ENCODE measurements at places on chromosomes 6 and 20.

DNA sequence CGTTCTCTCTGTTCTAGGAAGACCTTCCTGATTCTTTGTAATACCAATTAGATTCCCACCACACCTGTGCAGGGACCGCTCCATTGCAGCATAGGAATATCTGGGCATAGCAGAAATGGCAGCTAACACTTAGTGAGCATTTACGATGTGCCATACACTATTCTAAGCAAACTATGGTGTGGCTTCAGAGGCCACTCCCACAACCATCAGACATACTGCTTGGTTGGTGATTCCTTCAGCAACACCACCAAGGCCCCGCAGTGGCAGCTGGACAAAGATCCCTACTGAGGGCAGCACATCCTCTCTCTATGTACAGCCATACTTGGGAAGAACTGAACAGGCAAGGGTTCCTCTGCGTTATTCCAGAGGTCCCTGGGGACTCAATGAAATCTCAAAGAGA lies 6.2 kb downstream of the KCNK5 start:
- DNase-seq: no peak

DNA sequence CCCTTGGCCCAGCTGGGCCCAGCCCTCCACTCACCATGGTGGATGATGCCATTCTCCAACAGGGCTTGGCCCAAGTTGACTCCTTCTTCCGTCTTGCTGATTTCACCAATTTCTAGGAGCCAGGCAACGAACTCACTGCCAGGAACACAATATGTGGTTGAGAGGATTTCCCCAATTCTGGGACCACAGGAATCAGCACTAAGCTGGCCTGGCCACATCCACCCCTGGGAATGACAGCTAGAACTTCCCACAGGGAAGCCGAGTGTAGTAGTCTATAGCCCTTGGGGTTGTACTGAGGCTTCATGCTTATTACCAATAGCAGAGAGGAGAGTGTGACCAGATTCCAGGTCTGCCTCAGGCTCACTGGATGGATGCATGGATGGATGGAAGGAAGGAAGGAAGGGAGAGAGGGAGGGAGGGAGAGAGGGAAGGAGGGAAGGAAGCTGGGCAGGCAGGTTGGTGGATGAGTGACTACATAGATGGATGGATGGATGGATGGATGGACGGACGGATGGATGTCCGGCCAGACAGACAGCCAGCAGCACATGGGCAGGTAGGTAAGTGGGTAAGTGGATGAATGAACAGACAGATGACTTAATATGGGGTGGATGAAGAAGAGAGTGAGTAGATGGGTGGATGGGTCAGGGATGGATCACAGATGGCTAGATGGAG lies 146.5 kb downstream of the PREX1 start:
- DNase-seq: no peak

DNA sequence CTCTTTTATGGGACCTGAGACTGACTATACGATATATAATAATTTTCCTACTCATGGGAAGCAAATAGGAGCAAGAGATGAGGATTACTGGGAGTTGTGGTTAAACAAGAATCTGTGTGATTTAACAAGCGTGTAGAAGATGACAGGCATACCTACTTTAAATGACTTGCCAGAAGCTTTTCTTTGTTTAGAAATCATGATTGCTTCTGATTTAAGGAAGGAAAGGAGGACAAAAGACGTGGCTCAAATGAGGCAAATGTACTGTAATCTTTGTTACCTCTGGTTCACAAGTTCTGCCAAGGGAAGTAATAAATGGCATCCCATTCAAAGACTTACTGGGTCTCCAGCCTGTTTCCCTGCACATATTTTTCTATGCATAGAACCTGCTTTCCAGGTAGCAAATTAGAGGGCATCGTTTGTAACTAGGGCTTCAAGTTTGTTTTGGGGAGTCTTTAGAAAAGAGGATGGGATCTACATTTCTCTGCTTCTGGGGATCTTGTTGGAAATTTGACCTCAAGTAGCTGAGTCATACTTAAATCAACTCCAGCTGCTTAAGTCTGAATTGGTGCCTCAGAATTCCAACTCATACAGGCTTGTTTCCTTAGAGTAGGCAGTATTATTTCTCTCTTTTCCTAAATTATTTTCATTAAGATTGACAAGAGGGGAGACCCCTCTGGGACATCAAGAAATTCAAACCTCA lies 2.9 kb upstream of the TRMT11 start:
- no peak for DNase-seq

- DNase-seq: no peak
Observed at GRCh38 chr6:41439524-41440418, 104.4 kb downstream of the NCR2 start.

- no peak for DNase-seq
Observed at GRCh38 chr6:137827977-137828810, 38.9 kb upstream of the TNFAIP3 start.

DNA sequence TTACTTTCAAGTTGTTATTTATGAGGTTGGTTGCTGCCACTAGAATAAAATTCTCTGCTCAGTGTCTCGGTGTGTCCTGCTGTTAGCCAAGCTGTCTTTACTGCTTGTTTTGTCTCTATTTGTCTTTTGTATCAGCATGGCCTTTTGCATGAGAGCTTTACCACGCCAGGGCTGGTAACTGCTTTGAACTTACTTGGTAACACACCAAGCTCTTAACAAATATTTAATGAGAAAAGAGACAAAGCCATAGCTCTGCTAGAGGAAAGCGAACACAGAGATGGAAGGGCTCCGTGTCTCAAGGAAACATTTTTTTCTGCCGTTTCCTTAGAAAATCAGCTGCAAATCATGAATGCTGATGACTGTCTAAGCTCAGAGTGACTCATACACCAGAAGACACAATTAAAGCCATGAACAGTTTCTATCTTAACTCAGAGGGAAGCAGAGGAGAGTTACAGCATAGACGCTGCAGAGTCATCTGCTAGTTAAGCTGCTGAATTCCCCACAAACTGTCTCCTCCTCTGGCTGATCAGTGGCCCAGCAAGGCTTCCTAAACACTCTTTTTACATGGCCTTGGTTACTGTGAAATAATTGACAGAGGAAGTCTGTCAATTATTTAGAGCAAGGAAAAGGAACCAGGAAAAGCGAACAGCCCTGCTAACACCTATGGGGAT lies 44.8 kb downstream of the AGPAT4 start:
- peak; percentile 81 for DNase-seq

DNA sequence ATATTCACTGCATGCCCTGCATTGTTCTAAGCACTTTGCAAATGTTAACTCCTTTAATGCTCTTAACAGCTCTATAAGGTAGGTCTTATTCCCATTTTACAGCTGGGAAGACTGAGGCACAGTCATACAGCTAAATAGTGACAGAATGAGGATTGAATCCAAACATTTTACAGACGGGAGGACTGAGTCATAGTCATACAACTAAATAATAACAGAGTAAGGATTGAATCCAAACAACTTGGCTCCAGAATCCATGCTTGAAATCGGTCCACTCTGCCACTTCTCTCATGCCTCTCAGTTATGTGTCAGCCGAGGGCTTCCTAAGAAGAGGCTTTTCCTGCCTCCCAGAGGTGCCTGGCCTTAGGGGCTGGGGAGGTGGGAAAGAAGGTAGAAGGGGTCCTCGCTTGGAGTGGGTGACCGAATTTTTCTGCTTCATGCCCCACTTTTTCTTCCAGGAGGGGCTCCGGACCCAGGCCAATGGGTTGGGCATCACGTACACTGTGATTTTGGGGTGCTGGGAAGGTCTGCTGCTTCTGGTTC lies 137.4 kb upstream of the RNF24 start:
- no peak for DNase-seq

- DNase-seq: no peak
Observed at GRCh38 chr6:75874224-75874623, 125.2 kb downstream of the MYO6 start.

- no peak for DNase-seq
Observed at GRCh38 chr6:105509506-105510331, 106.8 kb upstream of the PREP start.

GRCh38 chr20:38735172-38735571 lies 10.9 kb downstream of the SLC32A1 start:
- no peak for DNase-seq

DNA sequence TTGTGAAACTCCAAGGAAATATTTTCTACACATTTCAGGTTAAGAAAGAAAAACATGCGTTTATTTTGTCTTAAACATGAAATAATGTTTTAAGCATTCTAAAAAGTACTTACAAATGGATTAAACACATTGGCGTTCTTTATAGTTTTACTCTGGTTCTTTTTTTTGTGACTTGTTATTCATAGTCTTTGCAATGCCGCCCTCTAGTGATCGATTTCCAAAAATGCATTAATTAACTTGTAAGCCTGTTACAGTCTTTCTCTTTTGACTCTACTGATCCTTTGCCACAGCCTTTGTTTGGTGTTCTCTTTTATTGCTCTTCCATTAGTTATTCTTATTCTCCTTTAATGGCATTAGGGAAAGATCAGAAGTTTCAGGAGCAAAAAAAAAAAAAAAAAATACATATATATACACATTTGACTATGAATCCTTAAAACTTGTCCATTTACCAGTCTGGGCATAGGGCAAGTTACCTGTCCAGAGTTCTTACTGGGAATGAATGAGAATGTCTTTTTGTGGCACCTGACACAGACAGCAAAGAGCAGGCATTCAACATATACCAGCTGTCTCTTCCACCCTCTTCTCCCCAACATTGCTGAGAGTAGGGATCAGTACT lies 59.9 kb downstream of the MACROD2 start:
- DNase-seq: peak; percentile 64

GRCh38 chr20:45370571-45371160 lies 7.5 kb downstream of the TP53TG5 start:
- DNase-seq: no peak

- DNase-seq: no peak
Observed at GRCh38 chr20:59848182-59848581, 85.3 kb downstream of the SYCP2 start.

GRCh38 chr20:32894026-32894483 lies 35.3 kb downstream of the EFCAB8 start:
- DNase-seq: no peak

DNA sequence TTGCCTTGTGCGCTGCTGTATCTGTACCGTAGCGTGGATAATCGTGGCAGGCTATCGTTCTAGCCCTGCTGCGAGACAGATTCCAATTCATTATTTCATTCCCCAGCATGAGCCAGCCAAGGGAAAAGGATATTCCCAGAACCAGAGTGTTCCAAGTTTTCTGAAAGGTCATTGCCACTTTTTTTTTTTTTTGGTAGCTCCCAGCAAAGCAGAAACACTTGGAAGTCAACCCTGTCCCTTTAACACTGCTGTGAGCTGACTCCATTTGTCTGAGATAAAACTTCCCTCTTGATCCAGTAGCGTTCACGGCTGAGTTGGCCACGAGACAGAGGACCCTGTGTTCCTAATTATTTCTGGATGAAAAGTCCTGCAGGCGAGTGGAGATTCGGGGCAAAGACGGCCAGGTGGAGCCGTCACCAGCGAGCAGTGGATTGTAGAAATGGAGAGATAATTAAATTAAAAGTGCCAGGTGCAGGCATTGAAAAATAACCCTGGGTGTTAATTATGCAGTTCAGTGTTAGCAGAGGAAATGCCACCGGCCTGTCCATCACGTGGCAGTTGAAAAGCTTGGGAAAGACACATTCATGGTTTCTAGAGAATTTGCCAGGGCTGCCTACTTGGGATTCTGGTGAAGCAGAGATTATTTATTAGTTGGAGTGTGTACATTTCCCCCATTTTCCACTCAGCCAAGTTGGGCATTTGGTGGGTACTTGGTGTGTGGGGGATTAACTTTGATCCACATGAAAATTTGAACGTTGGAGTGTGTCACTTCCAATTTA lies 164.2 kb downstream of the SLC24A3 start:
- DNase-seq: no peak

DNA sequence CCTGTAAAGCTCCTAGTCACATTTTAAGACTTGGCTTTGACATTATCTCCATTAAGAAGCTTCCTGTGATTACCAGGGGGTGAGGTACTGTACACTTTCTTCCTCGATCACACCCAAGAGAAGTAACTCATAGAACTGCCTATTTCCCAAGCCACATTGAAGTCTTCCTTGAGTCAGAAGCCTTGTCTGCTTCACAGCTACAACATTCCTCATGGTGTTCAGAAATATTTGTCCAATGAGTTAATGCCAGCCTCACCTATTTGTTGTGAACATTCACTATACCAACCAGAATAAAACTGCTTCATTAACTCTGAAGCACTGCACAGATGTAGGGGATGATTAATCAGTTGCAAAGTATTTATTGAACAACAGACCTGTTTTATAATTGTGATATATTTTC lies 622.3 kb downstream of the PTPRT start:
- DNase-seq: no peak

DNA sequence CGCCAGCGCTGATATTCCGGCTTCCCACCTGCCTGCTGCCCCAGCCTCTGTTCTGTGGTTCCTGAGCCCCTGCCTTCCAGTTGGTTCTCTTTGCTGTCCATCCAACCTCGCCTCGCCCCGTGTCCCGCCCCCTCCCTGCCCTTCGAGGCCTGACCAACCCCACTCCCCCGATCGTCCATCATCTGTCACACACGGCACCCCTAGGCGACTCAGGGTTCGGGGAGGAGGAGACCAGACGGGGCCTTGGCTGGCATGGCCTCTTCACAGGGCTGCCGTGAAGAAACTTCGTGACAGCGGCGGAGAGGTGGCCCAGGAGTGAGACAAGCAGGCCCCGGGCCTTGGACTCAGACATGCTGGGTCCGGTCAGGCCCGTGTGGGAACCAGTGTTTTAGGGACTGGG lies 226.1 kb downstream of the QKI start:
- no peak for DNase-seq

- DNase-seq: no peak
Observed at GRCh38 chr20:36850759-36851158, 25.2 kb upstream of the TLDC2 start.

GRCh38 chr6:115891111-115891669 lies 169.5 kb downstream of the FRK start:
- DNase-seq: no peak

GRCh38 chr20:21074605-21075336 lies 31.4 kb downstream of the LINC00237 start:
- no peak for DNase-seq

DNA sequence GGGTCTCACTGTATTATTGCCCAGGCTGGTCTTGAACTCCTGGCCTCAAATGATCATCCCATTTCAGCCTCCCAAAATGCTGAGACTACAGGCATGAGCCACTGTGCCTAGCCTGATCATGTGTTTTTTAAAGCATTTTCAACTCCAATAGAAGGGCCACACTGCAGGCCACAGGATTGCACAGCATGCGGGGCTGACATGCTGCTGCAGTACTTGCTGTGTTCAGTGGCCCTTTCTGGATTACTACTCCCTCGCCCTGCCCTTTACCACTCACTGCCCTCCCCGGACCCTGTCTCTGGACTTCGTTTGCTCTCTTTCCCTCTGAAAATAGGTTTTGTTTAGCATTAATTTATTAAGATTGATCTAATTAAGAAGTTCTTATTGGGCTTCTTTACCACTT lies 37.3 kb downstream of the HECA start:
- no peak for DNase-seq

DNA sequence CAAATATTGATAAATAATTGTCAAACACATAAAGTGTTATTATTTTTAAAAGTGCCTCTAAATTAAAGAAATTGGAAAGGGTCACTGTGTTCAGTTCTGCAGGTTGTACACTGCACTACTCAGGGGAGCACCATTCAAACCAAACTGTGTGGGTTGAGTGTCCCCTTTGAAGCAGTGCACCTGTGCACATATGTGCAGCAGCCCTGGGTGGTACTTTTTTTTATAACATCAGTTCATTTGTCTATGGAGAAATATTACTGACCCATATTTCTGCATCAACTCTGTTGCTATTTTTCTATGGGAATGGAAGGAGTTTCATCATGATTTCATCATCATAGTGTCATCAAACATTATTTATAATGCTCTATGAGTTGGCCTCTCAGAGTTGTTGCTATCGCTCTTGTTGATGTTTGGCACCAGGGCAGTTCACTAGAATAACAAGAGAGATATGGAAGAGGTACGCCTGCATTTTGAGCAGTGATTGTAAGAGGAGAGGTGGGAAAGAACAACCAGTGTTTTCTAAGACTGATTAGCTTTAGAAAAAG lies 457.6 kb downstream of the TFAP2A start:
- no peak for DNase-seq
